Breast epithelium (tissue), 4 donors: ENCODE measurements at places on chromosomes 3 and 15.

DNA sequence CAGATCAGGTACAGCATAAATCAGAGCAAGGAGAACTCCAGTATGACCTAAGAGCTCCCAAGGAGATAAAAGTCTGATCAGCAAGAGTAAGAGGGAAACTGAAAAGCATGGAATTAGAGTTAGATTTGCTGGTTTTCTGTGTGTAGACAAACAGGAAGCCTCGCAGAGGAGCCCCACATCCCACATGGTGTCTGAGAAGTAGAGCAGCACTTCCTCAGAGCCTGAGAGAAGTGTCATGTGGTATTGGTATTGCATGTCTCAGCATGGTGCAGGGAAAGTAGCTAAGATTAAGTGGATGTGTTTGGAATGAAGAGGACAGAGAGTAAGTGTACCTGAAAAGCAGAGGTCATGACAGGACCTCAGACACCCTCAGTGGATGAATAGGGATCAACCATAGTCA lies 175.4 kb upstream of the GBE1 start:
- no peak for DNase-seq

GRCh38 chr3:160401291-160402095 lies 2.0 kb downstream of the SMC4 start:
- no peak for DNase-seq

GRCh38 chr3:61734749-61735686 lies 173.6 kb downstream of the PTPRG start:
- DNase-seq = no peak

DNA sequence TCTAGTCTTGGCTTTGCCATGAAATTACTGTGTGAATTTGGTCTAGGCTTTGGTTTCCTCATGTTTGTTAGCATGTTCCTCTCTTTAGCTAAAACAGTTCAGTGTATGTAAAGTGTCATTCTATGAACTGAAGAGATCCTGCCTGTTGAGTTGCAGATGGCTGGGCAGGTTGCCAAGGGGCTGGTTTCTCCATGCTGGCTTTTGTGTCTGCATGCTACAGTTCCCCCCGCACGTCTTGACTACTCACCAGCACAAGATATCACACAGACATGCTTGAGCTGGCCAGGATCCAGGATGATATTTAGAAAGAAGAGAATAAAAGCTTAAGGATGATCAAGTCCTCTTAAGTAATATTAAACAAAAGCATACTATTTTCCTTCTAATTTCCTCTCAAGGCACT lies 90.2 kb downstream of the CERS3 start:
- no peak for DNase-seq

DNA sequence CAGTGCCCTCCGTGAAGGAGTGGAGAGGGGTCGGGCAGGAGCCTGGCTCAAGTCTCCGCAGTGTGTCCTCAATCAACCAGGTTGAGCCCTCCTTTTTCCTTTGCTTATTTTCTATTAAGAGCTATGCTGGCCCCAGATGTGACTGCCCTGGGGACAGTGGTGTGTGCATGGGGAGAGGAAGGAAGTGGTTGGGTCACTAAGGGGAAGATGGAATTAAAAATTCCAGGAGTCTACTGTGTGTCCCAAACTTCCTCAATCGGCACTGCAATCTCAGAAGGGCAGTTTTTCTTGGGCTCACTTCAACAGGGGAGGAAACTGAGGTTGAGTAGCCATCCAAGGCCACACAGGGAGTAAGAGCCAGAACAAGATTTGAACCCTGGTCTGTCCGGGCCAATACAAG lies 13.7 kb upstream of the GRIP2 start:
- no peak for DNase-seq

DNA sequence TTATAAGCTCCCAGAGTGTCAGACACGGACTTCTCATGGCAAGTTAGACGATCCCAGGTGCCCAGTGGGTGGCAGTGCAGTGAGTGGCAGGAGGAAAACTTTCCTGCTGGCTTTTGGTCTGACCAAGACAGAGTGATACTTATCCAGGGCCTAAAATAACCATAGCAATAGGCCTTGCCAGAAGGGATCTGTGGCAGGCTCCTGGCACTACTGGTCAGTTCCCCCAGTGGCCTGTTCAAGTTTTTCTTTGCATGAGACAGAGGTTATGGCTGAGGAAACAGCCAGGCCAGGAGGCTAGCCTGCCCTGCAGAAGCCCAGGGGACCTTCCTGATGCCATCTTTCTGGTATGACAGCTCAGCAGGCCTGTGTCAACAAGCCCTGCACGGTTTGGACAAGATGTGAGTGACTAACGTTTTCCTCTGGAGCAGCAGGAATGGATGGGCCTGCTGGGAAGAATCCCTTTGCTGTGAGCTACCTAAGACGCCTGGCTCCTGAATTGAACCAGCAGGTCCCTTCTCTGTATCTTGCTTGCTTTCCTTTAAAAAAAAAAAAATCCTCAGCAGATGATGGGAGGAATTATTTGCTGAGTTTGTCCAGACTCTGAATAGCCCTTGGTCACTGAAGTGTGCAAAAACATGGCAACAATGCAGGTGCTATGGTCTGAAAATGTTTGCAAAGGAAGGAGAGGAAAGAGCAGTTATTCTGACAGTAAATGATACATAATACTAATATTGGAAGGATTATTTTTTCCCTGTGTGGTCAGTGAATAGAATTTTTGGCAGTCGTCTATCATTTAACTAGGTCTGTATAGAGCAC lies 18.0 kb downstream of the SCG5 start:
- DNase-seq = peak; percentile 57

- no peak for DNase-seq
These were observed 37.2 kb upstream of the BDH1 start for GRCh38 chr3:197593046-197593380.

DNA sequence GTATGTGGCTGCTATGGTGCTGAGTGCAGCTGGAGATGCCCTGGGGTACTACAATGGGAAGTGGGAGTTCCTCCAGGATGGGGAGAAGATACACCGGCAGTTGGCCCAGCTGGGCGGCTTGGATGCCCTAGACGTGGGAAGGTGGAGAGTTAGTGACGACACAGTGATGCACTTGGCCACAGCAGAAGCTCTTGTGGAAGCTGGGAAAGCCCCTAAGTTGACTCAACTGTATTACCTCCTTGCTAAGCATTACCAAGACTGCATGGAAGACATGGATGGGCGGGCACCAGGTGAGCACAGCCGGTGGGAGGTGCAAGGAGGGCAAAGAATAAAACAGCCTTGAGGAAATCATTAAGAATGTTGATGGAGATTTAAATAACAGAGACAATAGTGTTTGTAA lies 2.9 kb downstream of the ADPRH start:
- no peak for DNase-seq

DNA sequence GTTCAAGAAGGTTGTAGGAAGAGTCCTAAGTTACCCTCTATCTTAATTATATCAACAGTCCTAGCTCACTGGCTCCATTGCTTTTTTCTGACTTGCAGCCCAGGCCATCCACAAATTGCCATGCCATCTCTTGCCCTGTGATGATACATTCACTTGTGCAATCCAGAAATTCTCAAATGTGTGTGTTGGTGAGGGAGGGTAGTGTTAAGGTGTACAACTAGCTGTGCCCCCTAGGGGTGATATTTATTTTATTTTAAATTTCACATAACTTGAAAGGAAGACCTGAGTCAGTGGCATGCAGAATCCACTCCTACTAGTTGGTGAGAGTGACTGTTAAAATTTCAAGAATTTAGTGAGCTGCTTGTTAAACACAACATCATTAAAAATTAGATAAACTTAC lies 156.1 kb upstream of the ANKRD28 start:
- DNase-seq = no peak

GRCh38 chr3:132605374-132605792 lies 8.3 kb downstream of the ACKR4 start:
- no peak for DNase-seq

GRCh38 chr15:65184305-65184867 lies 756 bp downstream of the CLPX start:
- DNase-seq = peak; percentile 59

DNA sequence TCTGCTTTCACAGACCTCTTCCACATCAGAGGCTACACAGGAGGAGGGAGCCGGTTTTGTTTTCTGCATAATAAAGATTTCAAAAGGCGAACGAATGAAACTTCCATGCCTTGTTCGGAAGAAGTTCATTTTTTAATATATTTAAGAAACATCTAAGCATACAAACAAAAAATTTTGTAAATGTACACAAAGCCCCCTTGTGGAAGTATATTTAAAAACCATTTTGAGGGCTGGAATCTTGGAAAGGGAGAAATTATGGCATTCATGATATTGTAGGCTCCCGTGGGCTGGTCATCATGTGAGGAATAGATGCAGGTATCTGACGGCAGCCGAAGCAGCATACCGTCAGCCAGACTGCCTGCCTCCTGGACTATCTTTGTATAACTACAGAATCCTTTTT lies 90.4 kb downstream of the MECOM start:
- no peak for DNase-seq

GRCh38 chr3:56929809-56930615 lies 128.3 kb upstream of the ARHGEF3 start:
- no peak for DNase-seq

DNA sequence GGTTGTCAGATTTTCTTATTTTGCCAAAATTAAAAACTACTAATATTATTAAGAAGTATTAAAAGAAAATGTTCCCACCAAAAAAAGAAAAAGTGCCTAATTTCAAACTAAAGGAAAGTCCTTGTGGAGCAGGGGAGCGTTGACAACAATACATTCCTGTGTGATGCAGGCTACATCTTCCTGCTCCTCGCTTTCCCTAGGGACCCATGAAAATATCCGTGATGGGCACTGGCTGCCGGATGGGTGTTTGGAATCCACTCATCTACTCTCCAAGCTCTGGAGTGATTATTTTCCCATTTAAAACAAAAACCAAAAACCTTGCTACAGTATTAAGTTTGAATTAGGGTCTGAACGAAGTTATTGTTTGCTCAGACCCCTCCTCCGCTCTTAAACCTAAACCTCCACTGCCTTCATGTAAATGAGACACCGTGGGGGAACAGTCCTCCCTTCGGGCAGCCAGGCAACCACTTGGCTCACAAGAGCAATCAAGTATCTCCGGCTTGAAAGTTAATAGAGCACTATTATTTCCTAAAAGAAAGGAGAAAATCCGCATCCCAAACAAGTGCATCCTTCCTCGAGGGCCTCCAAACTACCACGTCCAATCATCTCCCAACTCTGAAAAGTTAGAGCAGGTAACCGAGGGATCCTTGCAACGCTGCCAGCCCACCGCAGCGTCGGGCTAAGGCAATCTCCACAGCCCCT lies 1.5 kb downstream of the ITGB5 start:
- no peak for DNase-seq

- DNase-seq = no peak
These were observed 116.4 kb upstream of the ARHGEF3 start for GRCh38 chr3:56918111-56918568.

DNA sequence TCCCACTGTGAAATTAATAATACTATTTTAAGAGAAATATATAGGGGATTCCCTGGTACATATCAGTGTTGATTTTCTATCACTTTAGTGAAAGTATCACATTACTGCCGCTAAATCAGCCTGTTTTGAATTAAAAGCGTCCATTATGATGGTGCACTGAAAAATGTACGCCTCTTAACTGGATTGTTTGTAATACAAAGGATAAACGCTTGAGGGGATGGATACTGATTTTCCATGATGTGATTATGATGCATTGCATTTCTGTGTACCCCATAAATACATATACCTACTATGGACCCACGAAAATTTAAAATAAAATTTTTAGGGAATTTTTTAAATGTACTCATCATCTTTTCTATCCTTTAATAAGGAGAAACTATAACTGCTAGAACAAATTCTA lies 478.6 kb downstream of the MAGI1 start:
- DNase-seq = no peak

- DNase-seq = no peak
These were observed 286.9 kb upstream of the PLSCR5 start for GRCh38 chr3:146892041-146892440.

DNA sequence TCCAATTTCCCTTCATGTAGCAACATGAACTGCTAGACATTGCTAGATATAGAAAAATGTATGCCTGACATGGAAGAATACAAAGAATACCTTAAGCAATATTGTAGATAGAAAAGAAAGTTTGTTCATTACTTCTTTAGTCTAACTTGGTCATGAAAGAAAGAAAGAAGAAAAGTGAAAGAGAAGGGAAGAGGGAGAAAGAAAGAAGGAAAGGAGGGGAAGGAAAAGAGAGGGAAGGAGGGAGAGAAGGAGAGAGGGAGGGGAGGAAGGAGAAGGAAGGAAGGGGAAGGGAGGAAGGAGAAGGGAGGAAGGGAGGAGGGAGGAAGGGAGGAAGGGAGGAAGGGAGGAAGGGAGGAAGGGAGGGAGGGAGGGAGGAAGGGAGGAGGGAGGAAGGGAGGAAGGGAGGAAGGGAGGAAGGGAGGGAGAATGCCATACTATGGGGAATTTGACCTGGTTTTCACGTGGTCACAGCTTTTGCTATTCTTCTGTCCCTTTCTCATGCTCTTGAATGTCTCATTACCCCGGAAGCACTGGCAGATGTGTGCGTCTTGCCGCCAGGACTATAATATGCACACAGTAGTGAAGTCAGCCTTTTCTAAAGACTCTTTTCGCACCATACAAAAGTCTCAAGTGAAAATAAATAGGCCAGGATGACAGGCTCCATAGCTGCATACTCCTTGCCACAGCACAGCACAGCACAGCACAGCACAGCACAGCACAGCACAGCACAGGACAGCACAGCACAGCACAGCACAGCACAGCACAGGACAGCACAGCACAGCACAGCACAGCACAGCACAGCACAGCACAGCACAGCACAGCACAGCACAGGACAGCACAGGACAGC lies 78.2 kb downstream of the CHAC1 start:
- no peak for DNase-seq

GRCh38 chr3:111151438-111151837 lies 79.8 kb downstream of the NECTIN3 start:
- no peak for DNase-seq
